T-cell (primary cell): ENCODE measurements at places on chromosomes 12 and 14.

DNA sequence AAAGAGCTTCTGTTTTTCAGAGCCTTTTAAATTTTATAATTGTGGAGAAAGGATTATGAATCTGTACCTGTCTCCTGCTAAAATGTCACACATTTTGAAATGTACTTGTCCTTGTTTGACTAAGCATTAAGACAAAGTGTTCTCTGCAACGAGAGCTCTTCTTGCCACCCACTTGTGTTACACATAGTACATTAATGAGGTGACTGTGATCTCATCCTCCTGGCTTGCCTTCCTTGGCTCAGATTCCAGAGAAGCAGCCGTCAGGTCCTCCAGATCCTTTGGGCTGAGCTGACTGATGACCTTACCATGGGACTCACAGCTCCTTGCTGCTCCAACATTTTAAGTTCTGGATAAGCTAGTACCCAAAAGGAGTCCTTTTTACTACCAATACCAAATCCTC, 81.4 kb downstream of the BBS10 start:
- DNase-seq = no peak

DNA sequence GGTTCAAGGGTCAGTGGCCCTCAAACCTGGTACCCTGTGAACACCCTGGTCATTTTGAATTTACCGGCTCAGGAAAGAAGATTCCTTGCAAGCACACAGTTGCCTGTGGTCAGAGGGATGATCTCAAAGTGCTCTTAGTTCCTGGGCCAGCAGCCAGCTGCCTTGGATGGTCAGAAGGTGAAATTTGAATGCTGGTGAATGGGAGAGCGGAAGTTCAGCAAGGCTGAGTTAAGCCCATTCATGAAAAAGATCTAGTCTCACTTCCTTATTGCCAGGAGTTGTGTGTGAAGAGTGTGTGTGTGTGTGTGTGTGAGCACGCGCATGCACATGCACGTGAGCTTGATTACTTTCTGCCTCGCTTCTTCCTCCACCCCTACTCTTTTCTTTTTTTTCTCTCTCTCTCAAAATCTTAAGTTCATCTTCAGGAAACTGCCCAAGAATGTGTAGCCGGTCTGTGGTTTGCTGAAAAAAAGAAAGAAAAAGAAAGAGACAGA, 155.5 kb upstream of the CCND2 start:
- DNase-seq = no peak

- DNase-seq = no peak
Measured at GRCh38 chr14:56241461-56241860, 123.2 kb downstream of the PELI2 start.

DNA sequence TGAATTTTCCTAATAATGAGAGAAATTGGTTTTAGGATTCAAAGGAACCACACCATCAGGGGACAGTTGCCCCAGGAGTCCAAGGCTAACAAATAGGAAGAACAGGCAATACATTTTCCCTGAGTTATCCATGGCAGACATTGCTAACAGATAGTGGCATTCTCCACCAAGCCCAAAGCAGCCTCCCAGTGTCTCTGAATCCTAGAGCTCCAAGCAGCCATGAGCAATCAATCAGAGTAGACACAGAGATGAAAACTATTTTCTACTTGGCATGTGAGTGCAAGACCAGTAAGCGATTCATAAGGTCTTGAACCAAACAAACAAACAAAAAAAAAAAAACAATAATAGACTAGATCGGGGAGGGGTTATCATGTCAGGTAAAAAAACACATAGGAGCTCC, 515.7 kb downstream of the MED13L start:
- DNase-seq = no peak

DNA sequence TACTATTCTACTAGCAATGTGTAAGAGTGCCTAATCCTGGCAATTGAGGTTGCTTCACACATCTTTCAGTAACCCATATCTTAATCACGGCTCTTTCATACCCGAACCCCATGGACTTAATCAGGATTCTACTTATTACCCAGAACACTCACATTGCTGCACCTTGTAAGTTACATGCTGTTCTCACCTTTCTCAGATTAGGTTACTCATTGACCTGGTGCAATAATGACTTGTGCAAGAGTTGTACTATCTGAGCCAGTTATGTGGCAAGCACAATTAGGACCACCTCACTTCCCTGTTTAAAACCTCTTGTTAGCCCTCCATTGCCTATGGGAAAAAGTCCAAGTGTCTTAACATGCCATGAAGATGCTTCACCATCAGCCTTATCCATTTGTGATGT, 306.7 kb upstream of the E2F7 start:
- no peak for DNase-seq

- no peak for DNase-seq
Measured at GRCh38 chr14:104451474-104451873, 128.1 kb upstream of the C14orf180 start.

GRCh38 chr12:107528731-107529365, 156.8 kb upstream of the PWP1 start:
- no peak for DNase-seq

DNA sequence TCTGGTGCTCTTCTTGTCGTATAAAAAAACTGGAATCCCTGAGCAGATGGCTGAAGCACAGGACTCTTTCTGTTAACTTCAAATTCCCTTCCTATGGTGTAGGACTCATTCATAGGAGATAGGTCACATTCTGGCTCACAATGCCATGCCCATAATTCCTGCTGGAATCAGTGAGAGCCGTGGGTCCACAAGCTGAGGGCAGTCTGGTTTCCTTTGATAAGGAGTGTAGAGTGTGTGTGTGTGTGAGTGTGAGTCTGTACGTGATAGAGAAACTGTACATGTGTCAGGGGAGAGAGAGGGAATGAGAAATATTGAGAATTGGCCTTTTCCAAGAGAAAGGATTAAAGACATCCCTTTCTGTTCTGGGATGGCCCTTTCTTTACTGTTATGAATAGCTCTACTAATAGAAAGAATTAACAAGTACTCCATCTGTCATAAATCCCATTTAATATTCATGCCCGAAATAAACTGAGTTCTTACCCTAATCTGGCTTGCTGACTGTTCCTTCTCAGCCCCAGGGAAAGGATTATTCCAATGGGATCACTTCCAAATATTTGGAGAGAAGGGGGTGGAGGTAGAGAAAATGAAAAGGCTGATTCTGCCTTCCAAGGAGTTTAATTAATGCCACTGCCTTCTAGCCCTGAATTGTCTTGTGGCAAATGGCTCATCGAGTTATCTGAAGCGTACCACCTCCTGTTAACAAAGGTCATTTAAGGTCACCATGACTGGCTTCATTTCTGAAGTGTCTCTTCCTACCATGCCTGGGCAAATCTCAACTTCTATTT, 79.0 kb downstream of the TMX1 start:
- no peak for DNase-seq

GRCh38 chr14:88128816-88129215, 123.9 kb downstream of the GPR65 start:
- no peak for DNase-seq

GRCh38 chr12:110920324-110920910, at the start of gene MYL2:
TSS of gene MYL2 (minus strand) at chr12:110920579. CDS start at chr12:110920529, 50 bp downstream.
- no peak for DNase-seq

- DNase-seq = no peak
Measured at GRCh38 chr12:11568155-11568761, 81.2 kb upstream of the ETV6 start.
